Fibroblast of skin of back (primary cell): ENCODE measurements at places on chromosomes 3 and 15.

- DNase-seq: peak; percentile 72
These were observed 188.1 kb downstream of the CHST2 start for GRCh38 chr3:143307613-143308183.

GRCh38 chr15:43135351-43135750 lies 2.0 kb downstream of the TMEM62 start:
- no peak for DNase-seq

GRCh38 chr3:101702726-101703125 lies 16.2 kb upstream of the RPL24 start:
- DNase-seq: no peak

- peak; percentile 77 for DNase-seq
These were observed 300.0 kb upstream of the CTNNB1 start for GRCh38 chr3:40899286-40899712.

DNA sequence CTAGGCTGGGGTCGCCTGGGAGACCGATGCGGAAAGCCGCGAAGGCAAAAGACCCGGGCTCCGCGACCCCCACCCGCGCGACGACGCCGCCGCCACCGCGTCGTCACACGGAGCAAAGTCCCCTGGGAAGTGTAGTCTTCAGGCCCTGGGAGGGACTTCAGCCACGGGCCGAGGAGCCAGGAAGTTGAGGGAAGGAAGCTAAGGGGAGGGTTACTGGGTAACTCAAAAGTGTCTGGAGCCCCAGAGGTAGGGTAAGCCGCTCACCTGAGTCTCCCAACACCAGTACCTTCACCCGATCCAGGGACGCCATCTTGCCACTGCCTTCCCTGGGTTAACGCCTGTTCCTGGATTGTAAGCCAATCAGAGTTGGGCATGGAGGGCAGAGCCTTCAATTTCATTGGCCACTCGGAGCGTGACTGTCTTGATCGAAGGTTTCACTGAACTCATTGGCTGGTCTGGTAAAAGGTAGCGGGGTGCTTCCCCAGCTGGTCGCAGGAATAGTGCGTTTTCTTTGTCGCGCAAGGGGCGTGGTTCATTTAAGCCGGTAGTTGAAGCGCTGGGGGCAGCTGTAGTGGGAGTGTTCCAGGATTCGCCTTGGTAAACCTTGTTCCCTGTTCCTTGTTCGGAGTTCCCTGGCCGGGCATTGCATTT lies at the start of the genes GTF2E1 and RABL3:
GTF2E1 (plus strand) TSS at position 547 of the 651 bp plus-strand sequence. CDS start 7,809 bp downstream, outside the sequence.
RABL3 (minus strand) TSS at position 319 of the 651 bp plus-strand sequence; CDS start at position 310, 9 bp downstream.
- peak; percentile 100 for DNase-seq

DNA sequence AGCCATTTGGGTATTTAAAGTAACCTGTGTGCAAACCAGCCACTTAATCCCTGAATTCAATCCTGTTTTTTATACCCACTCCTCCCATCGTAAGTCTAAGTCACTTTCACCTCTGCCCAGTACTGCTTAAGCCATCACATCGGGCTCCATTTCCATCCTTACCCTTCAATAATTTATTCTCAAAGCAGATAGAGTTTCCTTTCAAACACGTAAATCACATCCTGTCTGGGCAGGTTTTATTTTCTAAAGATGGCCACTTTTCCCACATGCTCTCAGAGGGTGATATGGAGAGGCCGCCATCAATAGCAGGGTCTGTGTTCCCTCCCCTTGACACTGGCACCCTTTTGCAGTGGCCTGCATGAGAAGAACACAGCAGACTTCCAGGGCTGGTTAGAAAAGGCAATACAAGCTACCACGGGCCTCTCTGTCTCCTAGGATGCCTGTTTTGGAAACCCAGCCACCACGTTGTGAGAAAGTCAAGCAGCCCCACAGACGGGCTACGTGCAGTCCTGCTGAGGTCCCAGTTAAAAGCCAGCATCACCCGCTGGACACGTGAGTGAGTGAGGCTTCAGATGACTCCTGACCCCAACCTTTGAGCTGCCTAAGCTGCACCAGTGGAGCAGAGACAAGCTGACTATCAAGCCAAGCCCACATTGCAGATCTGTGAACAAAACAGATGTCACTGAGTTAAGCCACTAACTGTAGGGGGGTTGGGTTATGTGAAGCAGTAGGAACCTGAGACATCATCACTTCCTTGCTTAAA lies 241.8 kb upstream of the SLCO3A1 start:
- no peak for DNase-seq

DNA sequence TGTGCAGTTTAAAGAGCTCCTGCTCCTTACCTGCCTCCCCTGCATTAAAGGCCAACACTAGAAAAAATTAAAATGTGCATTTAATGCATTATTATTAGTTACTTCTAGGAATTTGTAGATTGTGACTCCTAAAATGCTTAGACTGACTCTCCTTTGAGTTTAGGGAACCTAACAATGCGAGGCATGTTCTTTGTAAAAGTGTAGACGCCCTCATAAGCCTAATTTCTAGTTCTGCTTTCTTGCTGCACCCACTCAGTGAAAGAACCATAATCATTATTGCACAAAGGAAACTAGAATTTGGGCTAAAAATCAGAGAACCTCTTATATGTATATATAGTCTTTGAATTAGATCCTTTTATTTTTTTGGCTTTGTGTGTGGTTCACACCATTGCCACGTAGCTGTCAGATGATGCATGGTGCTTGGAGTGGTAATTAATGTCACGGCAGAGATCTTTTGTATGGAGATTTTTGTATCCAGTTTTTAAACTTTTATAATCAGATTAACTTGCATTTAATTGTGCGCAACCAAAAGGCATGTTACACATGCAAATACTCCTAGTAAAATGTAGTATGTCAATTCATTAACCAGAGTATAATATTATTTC lies 710 bp downstream of the ABHD10 start:
- DNase-seq: peak; percentile 27

DNA sequence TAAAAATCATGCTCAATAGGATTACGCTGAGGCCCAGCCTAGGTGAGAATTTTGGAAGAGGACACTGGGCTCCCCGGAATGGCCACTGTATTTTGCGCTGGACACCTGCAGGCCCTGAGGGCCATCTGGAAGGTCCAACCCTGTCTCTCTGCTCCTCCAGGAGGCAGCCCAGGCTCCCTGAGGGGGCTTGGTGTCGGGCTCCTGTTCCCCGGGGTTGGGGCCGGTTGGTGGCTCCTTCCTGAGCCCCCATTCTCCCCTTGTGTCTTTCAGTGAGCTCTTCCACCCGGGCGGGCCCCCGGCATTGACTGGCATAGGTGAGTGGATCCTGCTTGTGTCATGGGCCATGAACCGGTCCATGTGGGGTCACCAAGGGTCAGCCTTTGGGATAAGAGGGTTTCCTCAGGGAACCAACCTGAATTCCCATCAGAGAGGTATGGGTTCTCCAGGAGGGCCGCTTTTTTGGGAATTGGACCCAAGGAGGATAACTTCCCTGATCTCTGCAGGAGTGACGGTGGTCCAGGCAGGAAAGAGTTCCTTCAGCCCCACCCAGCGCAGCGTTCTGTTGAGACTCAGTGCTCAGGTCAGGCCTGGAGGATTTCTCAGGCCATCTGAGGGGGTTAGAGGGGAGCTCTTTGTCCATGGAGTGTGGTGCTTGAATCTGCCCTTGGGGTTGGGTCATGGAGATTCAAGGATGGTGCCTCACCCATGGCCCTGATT lies 187.8 kb downstream of the UBE3A start:
- no peak for DNase-seq

DNA sequence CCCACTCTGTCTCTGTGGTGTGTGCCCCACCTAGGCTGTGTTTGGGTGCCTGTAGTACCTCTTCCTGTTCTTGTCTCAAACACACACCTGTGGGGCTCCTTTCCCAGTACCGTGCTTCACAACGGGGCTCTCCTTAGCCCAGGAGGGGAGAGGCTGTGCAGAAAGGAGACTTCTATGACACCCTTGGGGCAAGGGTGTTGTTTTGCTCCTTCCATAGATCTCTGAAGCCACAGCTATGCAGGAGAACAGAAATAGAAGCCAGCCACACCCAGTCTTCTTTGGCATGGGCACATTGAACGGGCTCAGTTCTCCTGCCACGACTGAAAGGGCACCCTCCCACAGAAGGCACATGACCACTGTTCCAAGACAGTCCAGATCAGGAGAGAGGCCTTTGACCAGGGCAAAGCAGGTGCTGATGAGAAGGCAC lies 74.3 kb downstream of the LIPC start:
- peak; percentile 14 for DNase-seq

DNA sequence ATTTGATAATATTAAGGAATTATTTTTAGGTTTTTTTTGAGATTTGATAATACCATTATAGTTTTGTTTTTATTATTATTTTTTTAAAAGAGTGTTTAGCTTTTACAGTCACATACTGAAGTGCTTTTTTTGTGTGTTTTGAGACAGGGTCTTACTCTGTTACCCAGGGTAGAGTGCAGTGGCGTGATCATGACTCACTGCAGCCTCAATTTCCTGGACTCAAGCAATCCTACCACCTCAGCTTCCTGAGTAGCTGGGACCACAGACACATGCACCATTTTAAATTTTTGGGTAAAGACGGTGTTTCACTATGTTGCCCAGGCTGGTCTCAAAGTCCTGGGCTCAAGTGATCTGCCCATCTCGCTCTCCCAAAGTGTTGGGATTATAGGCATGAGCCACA lies 73.0 kb downstream of the SUMF1 start:
- no peak for DNase-seq

DNA sequence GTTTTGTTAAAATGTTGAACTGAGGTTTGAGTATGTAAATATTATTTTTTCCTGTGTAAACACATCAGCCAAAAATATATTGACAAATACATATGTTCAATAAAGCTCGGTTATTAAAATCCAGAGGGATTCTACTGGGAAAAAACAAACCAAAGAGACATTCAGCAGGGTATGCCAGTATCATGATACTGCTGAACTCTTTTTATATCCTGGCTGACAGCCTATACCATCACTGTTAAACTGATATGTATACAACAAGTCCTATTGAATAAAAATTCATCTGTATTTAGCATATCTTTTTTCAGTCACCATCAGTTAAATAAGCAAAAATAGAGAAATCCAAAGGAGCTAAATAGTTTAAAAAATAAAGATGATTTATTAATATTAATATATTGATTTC lies 71.6 kb upstream of the NEO1 start:
- DNase-seq: no peak

- peak; percentile 18 for DNase-seq
These were observed 196.7 kb upstream of the TPRG1 start for GRCh38 chr3:188974856-188975599.
